ENCODE measurements at places on chromosomes 6 and 20.

DNA sequence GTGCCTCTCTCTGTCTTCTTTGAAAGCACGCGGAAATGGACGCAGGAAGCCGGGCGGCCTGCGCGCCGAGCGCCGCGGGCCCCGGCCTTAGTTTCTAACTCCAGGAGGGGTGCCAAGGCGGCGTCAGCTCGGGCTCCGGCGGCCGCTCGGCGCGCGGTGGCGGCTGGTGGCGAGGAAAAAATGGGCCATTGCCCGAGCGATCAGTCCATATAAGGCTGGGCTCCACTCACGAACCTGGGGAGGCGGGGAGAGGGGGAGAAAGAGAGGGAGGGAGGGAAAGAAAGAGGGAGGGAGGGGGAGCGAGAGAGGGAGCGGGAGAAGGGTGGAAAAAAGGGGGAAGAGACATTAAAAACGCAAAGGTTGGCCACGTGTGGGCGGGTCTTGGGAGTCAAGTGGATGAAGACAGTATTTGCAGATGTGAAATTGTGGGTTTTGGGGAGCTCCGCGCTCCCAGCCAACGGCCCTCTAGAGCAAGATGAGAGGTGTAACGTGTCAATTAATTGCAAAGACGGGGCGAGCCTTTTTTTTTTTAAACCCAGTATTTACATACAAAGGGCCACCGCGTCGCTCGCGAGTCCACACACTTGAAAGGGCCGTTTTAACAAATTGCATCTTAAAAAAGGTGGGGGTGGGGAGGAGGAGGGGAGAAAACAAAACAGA is at the start of gene NKX2-2:
Gene NKX2-2 (minus strand): TSS at position 184 of the 660 bp plus-strand sequence. CDS start 395 bp downstream, outside the sequence.
- DNase-seq: no peak

- no peak for DNase-seq
Observed at GRCh38 chr6:76876922-76877553, 586.3 kb downstream of the HTR1B start.

- DNase-seq: no peak
Observed at GRCh38 chr20:15887387-15887786, 685.9 kb downstream of the KIF16B start.

DNA sequence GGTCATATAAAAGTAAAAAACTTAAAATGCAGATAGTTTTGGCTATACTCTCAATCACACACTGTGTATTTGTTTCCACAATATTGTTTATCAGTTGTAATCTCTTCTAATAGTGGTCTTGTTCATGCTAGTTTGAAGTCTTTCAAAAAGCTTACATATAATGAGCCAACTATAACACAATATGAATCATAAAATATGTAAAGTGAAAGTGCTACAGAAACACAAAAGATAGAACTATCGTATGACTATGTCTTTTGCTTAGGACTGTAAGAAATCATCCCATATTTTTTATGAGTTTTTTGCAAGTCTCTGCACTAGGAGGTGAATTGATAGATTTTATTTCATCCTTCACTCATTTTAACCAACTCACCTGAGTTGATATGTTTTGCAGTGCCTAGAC is 136.0 kb downstream of the MMUT start:
- no peak for DNase-seq

GRCh38 chr6:56450882-56451739 is 191.6 kb downstream of the DST start:
- no peak for DNase-seq

- DNase-seq: no peak
Observed at GRCh38 chr20:1757606-1758512, 100.3 kb upstream of the SIRPG start.

GRCh38 chr20:12740647-12741046 is 268.1 kb upstream of the SPTLC3 start:
- DNase-seq: no peak

DNA sequence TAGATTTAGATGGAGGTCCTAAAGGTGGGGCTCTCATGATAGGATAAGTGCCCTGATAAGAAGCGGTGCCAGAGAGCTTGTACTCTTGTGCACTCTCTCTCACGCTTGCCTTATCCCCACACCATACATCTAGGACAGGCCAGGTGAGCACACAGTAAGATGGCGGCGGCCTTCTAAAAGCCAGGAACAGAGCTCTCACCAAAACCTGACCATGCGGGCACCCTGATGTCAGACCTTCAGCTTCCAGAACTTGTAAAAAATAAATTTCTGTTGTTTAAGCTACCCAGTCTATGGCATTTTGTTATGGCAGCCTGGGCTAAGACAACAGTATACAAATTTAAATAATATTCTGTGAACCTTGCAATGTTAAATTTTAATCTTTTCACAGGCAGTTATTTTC is 40.8 kb upstream of the CALHM6 start:
- DNase-seq: no peak

GRCh38 chr6:17688481-17688880 is 18.2 kb downstream of the NUP153 start:
- no peak for DNase-seq

GRCh38 chr20:12455148-12455547 is 537.5 kb downstream of the BTBD3 start:
- no peak for DNase-seq

GRCh38 chr6:158815379-158815724 is 3.8 kb downstream of the EZR start:
- no peak for DNase-seq

- DNase-seq: no peak
Observed at GRCh38 chr20:20204256-20204655, 151.9 kb downstream of the CFAP61 start.

DNA sequence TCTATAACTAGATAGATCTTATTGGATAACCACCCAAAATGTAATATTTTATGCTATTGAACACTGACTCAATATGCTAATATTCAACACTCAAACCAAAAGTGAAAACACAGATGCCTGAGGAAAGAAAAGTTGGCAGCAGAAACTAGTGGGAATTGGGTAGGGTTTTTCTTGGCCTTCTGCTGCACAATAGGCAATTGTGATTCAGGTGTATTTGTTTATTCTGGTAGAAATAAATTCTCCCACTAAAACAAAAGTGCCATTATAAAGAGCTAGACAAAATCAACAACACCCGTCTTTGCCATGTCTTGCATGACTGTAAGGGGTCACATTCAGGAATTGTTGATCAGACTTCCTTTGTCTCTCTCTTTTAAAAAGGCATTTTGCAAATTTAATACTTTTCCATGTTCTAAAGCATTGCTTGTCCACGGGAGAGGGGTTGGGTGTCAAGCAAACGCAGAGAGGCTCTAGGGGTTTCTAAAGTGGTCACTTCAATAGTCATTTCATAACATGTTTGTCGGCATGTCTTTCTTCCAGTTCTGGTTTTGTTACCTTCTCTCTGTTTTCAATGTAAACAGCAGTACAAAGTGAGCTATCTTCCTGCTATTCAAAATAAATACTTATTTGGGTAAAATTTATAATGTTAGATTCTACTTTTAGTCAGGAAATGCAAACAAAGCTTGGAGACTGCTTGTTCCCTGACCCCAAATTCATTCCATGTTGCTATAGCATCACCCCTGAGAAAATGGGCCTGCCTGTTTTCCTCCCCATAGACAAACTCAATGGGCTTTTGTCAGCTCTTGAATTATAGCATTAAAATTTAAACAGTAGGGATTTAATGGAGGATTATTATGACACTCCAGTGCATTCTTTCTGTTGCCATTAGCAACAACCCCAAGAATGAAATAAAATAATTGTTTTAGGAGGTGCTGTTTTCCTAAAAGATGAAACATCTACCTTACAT is 217.0 kb upstream of the CCN2 start:
- no peak for DNase-seq

GRCh38 chr6:53302678-53303360 is 45.9 kb downstream of the ELOVL5 start:
- no peak for DNase-seq

- peak; percentile 30 for DNase-seq
Observed at GRCh38 chr6:39934131-39934757, at the start of gene MOCS1. TSS of gene MOCS1 (minus strand) at chr6:39934462. CDS start at chr6:39934417, 45 bp downstream.

DNA sequence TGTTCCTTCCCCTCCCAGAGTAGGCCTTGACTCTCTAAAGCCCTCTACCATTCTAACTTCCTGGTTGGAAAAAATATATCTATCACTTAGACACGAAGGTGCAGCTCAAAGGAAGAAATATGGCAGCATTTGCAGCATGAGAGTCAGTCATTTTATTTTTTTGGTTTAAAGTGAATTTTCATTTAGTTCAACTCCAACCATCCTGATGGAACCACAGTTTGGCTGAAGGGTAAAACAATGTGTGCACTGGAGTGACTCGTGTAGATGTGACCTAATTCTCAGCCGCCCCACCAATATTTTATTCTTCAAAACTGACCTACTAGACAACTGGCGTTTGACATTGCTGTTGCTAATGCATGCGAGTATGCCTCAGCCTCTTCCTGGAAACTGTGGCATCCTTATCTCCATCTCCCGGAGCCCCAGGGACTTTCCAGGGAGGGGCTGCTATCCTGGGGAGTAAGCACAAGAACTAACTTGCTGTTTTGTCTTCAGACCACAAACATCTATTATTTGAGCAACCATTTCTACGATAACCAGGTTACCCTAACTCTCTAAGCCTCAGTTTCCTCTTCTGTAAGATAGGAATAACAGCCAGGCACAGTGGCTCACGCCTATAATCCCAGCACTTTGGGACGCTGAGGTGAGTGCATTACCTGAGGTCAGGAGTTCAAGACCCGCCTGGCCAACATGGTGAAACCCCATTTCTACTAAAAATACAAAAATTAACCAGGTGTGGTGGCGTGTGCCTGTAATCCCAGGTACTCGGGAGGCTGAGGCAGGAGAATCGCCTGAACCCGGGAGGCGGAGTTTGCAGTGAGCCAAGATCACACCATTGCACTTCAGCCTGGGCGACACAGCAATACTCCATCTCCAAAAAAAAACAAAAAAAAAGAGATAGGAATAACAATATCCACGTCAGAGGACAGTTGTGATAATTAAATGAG is 148.7 kb upstream of the JARID2 start:
- no peak for DNase-seq

- no peak for DNase-seq
Observed at GRCh38 chr6:155333414-155333813, 19.1 kb upstream of the TFB1M start.

DNA sequence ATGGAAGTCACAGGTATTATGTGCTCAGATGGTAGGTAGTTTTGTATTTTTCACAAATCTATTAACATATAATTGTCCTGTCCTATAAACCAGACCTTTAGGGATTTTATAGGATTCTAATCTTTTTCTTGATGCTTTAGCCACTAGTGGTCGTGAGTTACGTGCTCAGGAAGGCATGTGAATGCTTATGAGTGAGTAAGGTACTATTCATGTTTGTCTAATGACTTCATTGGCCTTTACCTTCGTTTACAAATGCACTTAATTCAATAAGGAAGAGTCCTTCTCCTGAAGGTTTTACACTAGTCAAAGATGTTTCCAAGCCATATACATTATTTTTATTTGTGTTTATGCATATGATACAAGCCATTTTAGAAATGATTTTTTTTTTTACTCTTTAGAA is 23.0 kb downstream of the PACRG start:
- DNase-seq: no peak

Measured in stimulated activated CD8-positive, alpha-beta memory T cell treated with anti-CD3 and anti-CD28 coated beads, Interleukin-7, amount 100 ng/mL, for 4 hours (primary cell).